ENCODE measurements at places on chromosomes 1 and 21.

DNA sequence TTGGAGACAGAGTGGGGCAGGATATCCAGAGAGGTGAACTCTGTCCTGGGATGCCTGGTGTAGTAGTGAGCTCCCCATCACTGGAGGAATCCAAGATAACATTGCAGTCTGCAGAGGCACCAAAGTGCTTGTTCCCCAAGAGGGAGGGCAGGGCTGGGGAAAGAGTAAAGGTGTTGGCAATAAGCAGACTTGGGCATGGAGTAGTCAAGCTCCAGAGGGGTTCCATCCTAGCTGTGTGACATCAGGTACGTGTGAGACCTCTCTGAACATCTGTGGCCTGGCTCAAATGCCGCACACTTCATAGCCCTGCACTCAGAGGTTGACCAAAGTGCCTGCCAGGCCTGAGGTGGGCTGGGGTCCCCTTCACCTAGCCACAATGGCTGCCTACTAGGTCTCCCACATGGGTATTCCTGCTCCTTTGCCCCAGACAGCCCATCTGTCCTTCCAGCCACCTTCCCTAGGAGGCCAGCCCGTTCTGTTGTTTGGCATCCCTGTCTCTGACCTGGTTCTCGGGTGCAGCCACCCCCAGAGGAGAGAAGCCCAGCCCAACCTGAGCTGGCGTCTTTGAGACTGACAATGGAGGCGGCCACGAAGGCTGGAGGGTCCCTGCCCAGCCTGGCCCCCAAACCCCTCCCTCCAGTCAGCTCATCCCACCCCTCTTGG is 2.8 kb upstream of the ARF1 start:
- DNase-seq = no peak

- no peak for DNase-seq
These were observed 1.3 kb downstream of the ZNF644 start for GRCh38 chr1:91020486-91020885.

GRCh38 chr1:66172272-66172671 is 361.7 kb upstream of the SGIP1 start:
- no peak for DNase-seq

GRCh38 chr1:86489242-86489878 is 20.6 kb downstream of the CLCA1 start:
- no peak for DNase-seq

DNA sequence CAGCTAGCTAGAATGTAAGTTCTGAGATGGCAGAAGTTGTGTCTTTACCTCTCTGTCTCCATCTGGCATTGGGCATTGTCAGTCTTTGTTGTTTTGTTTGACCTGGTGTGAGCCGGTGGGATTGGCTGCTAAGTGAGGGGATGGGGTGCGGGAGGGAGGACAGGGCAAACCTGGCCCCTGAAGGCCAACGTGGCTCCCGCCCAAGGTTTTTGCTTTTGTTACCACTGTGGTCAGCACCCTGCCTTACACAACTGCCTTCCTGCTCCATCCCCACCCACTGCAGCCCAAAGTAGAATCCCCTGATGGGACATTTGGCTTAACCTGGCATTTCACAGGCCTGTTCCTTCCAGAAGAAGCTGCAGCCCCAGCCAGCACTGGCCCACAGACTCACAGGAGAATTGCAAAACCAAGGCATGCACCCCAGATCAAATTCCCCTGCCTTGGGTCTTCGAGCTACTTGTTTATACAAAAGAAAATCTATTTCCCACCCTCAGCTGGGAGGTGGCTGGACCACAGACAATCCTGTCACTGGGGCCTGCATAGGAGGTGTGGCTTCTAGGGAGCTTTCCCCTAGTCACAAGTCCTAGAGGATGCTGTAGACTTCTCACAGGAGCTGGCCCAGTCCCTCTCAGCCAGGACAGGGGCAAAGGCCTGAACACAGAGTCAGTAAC is 147.5 kb downstream of the TRABD2B start:
- no peak for DNase-seq

GRCh38 chr1:213250041-213250440 is 199.0 kb downstream of the RPS6KC1 start:
- DNase-seq = no peak

- DNase-seq = no peak
These were observed 40.8 kb upstream of the STMN1 start for GRCh38 chr1:25947027-25947426.

- no peak for DNase-seq
These were observed 247.3 kb downstream of the S1PR1 start for GRCh38 chr1:101483982-101484688.

GRCh38 chr1:69139007-69139406 is 428.7 kb upstream of the LRRC7 start:
- no peak for DNase-seq

DNA sequence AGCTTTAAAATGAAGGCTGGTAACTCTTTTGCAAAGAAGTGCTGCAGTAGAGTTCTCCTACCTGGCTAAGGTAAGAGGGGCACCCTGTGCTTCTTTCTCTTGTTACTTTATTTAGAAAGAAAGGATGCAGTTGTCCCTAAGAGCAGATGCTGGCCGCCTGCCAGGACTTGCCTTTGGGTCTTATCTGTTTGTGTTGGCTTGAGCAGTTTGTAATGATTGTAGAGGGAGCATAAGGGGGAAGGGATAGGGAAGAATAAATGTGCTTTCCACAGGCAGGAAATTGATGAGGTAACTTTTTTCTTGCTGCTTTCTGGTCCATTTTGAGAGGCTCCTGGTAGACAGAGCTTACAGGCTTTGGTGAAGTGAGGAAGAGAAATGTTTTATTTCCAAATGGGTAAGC is 229.6 kb downstream of the HHAT start:
- DNase-seq = no peak

DNA sequence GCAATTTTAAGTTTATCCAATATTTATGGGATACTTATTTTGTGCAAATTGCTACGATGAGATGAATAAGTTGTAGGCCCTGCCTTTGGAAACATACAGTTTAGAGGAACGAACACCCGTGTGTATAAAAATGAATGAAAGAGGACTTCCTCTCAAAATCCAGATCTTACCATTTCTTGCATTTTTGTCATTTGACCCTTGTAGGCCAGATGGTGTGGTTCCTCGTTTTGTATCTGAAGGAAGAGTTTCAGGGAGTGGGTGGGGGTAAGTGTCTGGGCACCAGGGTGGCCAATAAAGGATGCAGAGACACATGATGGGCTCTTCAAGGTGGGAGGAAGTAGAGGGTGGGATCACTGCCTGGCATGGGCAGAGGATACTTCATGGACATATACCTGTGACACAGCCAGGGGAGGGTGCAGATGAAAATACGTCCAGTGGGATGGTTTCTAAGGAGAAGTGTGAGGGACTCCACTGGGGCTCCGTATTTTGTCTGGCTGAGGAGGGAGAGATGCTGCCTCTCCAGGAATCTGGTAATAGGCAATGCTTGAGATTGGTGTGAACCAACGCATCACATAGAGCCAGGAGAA is 14.4 kb downstream of the MAPKAPK2 start:
- no peak for DNase-seq

- no peak for DNase-seq
These were observed 125.5 kb upstream of the IRF2BP2 start for GRCh38 chr1:234735476-234735875.

GRCh38 chr1:119631433-119632102 is 16.5 kb downstream of the ZNF697 start:
- DNase-seq = no peak

DNA sequence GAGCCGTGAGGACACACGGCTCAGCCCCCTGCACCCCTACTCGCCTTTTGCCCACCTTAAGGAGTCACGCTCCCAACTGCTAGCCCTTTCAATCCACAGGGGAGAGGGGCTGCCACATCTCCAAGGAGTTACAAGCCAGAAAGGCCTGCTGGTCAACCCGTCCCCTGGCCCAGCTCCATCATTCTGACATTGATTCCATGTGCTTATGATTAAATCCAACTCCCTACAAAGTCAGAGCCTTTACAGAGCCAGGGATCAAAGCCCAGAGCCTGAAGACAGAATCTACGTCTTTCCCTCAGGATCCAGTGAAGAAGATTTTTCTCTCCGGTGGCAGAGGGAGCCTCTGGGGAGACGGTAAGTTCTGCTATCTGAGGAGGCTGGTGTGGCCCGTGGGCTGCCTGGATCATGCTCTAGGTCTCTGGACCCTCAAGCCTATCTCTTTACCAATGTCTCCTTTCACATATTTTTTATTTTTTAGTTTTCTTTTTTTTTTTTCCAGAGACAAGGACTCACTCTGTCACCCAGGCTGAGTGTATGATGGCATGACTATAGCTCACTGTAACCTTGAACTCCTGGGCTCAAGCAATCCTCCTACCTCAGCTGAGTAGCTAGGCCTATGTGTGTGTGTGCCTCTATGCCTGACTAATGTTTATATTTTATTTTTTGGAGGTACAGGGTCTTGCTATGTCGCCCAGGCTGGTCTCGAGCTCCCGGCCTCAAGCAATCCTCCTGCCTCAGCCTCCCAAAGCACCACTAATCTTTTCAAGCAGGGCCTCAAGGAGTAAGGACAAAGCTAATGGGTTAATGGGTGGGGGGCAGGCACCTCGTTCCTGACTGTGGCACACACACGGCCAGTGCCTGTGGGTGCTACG is 61.3 kb downstream of the SLC66A1 start:
- DNase-seq = no peak

DNA sequence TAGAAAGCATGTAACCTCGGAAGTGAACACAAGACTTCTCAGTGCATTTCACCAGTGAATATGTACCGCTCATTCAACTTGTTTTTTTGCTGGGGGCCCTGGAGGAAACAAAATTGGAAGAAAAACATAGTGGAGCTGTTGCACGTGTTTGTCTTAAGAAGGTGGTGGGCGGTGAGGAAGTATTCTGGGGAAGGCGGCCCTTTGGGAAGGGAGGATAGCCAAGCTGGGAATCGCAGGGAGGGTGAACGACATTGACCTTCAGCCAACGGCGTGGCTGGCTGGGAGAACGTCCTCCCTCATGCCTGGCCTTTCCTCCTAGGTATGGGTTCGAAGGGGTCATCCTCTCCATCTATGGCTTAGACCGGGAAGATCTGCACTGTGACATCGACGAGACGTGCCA is 19.4 kb downstream of the TFF3 start:
- DNase-seq = no peak

GRCh38 chr1:13543451-13544220 is 29.8 kb upstream of the LRRC38 start:
- no peak for DNase-seq

GRCh38 chr21:29638138-29638537 is 301.7 kb downstream of the GRIK1 start:
- no peak for DNase-seq

DNA sequence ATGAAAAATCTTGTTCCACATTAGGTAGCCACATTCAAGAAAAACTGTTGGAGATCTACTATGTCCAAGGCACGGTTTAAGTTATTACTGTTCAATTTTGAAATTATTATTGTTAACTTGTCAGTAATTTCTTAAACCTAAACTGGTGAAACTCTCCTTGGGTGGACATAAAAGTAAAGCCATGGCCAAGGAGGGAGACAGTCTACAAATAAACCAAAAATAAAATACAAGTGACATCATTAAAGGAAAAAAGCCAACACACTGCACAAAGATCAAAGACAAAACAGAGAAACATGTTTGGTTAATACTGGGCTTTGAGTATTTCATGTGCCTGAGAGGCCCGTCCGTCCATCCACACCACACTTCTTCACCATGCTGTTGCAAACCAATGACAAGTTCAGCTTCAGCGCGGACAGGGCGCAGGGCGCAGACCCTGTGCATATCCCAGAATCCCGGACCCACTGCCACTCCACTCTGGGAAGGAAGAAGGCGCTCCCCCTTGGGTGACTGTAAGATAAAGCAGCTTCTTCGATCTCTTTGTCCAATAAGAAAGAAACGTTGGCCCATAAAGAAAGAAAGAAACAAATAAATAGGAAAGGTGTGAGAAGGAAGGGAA is 918 bp upstream of the RASAL2 start:
- DNase-seq = no peak

GRCh38 chr1:201983380-201983805 is 945 bp downstream of the RNPEP start:
- DNase-seq = no peak

GRCh38 chr1:169102567-169102966 is 3.9 kb upstream of the ATP1B1 start:
- no peak for DNase-seq

DNA sequence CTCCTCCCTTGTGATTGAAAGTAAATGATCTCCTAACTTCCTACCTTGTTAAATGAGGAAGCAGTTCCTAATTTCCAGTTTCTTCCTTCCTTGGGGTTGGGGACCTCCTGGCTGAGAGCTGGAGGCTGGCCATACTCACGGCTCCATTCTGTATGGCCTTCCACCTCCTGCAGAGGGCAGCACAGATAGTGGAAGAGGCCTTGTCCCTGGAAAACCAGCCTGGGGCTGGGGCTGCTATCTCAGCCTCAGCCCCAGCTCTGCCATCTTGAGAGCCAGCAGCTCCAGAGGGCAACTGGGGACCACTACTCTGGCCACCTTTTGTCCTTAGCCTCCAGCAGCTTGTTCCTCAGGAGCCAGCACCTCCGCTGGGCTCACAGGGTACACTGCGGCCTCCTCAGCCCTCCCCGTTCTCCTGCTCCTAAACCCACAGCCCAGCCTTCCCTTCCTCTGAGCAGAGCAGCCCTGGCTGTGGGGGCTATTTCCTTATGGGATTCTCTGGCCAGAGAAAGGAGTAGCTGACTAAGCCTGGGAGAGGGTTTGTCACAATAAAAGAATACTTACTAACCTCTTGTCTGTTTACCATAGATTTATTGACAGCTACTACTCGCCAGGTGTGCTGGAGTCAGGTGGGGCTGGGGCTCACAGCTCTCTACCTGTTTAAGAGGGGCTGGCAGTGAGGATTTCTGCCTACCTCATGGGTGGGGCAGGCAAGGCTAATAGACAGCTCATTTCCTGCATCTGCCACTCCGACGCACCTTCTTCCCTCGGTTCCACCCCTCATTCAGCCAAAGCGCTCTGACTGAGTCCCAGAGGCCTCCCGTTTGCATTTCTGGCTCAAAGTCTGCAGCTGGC is 6.3 kb downstream of the TMEM234 start:
- peak; percentile 31 for DNase-seq

GRCh38 chr1:227893300-227893948 is 54.3 kb downstream of the WNT9A start:
- DNase-seq = no peak

GRCh38 chr1:119582801-119583200 is 65.3 kb downstream of the ZNF697 start:
- no peak for DNase-seq

DNA sequence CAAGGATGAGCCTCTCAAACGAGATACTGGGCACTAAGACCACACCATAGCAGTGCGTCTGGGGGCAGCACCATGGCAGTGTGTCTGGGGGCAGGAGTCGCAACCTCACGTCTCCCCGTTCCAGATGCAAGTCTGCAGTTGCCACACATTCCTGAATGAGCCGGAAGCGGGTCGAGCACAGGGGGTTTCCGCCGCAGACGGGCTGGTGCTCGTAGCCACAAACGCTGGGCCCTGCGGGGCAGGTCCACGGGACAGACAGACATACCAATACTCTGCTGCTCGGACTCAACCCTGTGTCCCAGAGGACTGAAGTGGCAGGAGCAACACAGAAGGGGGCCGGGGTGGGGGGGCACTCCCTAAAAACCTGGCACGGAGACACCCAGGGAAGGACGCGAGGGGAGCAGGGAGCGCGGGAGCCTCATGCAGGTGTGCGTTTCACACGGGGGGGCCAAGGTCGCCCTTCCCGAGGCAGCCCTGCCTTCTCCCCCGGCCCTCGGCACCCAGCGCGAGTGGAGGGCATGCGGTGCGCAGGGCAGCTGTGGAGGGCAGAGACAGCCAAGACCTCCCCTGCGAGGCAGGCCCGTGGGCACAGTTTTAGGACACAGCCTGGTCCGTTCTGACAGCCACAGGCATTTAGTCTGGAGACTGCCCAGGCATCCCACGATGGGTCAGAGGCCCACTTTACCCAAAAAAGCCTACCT is 24.5 kb downstream of the PTTG1IP start:
- no peak for DNase-seq

GRCh38 chr21:33259995-33260394 is 6.2 kb upstream of the IL10RB start:
- DNase-seq = no peak
